CD4-positive, alpha-beta T cell treated with Interleukin-12 subunit alpha and Interleukin-12 subunit beta, for 1 hour (primary cell): ENCODE measurements at places on chromosomes 5 and 9.
A peak's percentile ranks its signal among the peaks of the same experiment; 100 is the strongest.

GRCh38 chr9:73202980-73203379, 51.3 kb downstream of the ANXA1 start:
- no peak for DNase-seq

DNA sequence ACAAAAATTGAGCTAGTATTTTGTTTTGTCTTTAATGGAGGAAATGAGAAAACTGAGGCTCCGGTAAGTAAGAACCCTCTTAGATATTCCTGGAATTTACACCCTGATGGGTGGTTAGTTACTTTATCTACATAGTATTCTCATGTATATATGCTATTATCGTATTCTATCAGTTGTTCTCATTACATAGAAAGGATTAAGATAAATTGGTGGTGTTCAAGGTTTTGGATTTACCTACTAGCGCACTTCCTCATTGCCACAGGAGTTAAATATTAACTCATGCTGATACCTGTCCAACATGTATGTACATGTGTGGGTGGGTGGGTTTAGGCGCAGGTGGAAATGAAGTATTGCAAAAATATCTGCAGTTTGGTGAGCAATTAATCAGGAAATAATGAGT, 61.1 kb upstream of the IFNE start:
- DNase-seq = no peak

- no peak for DNase-seq
Measured at GRCh38 chr5:129410488-129410887, 49.6 kb upstream of the ADAMTS19 start.

- no peak for DNase-seq
Measured at GRCh38 chr9:80934095-80934494, 755.3 kb downstream of the TLE1 start.

- peak; percentile 10 for DNase-seq
Measured at GRCh38 chr9:79701651-79702050, 129.9 kb downstream of the TLE4 start.

GRCh38 chr5:174852143-174852542, 127.8 kb downstream of the MSX2 start:
- no peak for DNase-seq

DNA sequence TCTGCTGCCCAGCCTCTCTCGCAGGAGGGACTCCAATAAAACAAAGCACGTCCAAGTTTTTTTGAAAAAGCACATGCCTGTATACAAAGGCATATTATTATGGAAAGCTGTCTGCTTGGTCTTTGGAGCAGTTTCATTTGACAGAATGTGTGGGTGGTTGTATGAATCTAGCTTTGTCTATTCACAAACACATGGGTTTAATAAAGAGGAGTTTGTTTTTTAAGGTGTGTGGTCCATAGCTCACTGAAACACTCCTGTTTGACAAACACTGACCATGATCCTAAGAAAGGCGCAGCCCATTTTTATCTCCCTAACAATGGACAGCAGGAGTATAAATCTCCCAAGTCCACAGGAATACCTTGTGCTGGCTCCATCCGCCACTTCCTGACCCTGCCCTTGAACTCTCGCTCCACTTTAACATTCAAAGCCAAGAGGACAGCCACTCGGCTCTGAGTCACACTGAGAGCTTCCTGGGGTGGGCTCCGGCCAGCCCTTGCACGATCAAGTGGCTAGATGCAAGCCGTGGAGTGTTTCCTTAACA, 371.9 kb downstream of the EBF1 start:
- no peak for DNase-seq

DNA sequence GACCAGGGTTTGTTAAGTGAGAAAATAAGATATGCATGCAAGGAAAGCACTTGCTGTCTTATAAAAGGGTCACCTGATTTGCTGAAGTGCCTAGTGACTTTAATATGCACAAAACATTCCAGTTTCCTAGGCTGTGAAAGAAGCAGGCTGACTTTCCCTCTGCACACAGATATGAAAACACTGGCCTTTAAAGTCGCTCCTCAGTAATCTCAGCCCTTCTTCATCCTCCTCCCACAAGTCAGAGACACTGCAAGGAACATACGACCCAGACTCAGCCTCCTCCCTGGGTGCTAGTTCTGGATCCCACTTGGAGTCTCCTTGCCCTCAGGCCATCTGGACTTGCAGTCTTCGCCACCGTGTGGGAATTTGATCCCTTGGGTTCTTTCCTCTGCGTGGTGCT, 166.1 kb downstream of the CFAP90 start:
- no peak for DNase-seq

GRCh38 chr9:123952641-123953495, 22.9 kb upstream of the DENND1A start:
- DNase-seq = no peak

DNA sequence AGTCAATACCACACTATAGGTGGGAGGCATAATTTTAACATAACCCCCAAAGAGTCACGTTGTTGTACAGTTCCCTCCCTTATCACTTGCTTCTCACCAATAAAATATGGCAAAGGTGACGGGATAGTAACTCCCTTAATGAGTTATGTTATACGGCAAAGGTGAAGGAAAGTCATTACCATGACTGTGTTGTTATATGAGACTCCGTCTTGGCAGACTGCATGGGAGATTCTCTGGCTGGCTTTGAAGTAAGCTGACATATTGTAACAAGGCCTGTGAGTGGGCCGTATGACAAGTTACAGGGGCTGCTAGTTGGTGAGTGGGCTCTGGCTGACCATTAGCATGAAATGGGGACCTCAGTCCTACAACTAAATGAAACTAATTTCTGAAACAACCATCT, 366.4 kb upstream of the FTMT start:
- no peak for DNase-seq

GRCh38 chr5:43037636-43038495, 2.3 kb downstream of the ANXA2R start:
- DNase-seq = peak; percentile 77

DNA sequence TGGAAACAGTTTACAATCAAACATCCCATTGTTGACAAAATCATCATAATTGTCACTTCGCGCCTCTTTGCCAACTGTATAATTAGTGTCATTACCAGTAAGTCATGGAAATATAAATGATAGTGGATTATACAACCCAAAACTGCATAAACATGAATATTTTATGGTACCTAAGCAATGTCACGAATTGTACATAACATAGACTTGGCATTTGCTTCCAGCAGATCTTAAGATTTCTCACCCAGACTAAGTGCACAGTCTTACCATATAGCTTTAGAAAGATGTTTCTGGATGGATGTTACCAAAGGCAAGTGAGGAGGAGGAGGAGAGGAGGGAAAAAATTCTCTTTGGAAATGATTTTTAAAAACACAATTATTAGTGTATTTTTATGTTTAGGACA, 113.4 kb upstream of the TAS2R1 start:
- no peak for DNase-seq

- no peak for DNase-seq
Measured at GRCh38 chr5:74266132-74266531, 374.4 kb downstream of the ENC1 start.

- DNase-seq = peak; percentile 51
Measured at GRCh38 chr5:135462304-135462703, 10.2 kb upstream of the TIFAB start.

DNA sequence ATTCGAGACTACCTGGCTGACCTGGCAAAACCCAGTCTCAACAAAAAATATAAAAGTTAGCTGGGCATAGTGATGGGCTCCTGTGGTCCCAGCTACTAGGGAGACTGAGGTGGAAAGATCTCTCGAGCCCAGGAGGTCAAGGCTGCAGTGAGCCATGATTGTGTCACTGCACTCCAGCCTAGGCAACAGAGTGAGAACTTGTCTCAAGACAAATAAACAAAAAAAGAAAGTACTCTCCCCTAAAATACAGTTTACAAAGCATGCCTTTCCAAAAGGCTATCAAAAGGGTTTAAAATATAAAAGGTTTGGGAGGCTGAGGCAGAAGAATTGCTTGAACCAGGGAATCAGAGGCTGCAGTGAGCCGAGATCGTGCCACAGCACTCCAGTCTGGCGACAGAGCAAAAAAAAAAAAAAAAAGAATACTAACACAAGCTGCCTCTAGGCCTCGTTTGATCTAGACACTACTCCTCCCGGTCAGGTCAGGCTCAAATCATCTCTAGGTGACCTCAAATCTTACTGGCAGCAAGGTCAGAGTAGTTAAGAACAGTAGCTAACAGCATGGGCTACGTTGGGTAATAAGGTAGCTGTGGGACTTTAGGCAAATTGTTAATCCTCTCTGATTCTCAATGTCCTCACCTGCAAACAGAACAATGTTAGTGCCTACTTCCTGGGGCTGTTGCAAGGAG, 9.3 kb downstream of the NAIF1 start:
- no peak for DNase-seq

- no peak for DNase-seq
Measured at GRCh38 chr9:7791394-7791793, 8.2 kb downstream of the DMAC1 start.

DNA sequence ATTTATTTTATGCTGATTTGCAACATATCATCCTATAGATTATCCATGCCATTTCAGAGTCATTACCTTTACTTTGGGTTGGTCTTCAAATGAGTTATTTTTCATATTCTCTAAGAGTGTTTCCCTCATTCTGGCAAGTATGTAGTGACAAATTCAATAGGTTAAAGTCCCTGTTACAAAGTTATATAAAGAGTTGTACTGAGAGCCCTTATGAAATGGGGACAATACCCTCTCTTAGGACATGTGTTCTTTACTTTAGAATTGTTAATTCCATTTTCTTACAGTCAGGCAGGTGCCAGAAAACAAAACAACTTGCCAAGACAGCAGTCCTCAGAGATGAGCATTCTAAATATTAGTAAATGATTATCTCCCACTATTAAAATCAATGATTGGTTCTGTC, 6.0 kb downstream of the ALDH1A1 start:
- no peak for DNase-seq

GRCh38 chr9:7782400-7783120, 17.0 kb downstream of the DMAC1 start:
- no peak for DNase-seq

GRCh38 chr9:38022995-38023394, 46.0 kb downstream of the SHB start:
- no peak for DNase-seq

DNA sequence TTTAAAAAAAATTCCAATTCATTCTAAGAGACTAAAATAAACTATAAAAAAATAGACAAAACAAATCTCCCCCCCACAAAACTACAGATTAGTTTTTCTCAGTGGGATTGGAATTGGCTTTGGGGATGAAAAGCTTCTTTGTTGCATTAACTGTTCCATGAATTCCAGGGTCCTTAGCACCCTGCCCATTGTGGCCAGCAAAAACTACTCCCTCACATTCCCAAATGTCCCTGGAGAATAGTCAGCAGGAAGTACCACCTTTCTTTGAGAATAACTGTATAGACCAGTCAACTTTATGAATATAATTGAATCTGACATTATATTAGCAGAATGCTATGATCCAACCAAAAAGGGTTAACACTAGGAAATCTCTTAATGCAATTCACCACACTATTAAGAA, 147.9 kb downstream of the LPAR1 start:
- no peak for DNase-seq

DNA sequence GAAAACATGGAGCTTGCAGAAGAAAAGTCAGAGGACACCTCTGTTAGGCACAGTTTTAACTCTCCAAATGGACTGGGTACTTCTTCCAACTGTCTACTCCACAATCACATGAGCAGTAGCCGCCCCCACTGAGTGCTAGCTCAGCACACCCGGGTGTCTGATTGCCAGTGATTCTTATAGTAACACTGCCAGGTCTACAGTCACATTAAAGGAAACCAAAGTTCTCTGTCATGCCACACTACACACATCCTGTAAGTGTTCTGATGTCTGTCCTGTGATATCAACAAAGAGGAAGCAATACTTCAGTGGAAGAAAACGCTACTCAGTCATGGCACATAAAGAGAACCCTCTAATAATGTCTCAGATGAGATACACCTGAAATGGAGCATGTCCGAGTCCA, at the start of gene HAVCR2:
Gene HAVCR2, minus strand, starts transcription at position 69 of the 400 bp plus-strand sequence. Its CDS starts 61 bp downstream, at position 8.
- DNase-seq = peak; percentile 57

GRCh38 chr5:74250304-74251102, 390.0 kb downstream of the ENC1 start:
- DNase-seq = no peak

DNA sequence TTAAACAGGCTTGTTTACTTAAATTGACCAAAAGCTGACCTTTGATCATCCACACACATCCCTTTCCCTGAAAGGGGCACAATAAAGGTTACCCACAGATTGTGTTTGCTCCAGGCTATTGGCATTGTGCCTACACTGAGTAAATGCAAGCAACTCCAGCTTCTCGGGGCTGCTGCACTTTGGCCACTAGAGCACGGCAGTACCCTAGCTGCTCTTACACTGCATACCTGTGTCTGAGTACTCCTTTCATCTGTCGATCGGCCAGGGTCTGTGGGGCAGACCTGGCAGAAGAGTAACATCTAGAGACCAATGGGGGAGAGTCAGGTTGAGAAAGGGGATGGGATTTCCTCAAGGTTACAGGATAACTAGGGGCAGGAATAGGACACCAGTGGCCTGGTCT, 281.9 kb upstream of the NMUR2 start:
- DNase-seq = no peak

DNA sequence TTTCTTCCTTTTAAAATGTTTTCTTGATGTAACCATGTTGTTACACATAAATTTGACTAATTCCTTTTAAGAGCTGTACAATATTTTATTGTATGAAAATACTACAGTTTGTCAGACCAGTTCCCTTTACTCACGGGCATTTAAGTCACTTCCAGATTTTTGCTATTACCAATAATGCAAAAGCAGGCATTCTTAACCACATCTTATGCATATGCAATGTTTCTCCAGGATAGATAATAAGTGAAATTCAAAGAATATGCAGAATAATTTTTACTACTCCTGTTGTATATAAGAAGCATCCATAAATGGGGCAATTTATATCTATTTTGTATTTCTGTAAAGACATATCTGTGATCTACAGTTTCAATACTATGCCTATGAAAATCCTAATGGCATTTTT, 77.3 kb downstream of the FNIP1 start:
- DNase-seq = no peak

DNA sequence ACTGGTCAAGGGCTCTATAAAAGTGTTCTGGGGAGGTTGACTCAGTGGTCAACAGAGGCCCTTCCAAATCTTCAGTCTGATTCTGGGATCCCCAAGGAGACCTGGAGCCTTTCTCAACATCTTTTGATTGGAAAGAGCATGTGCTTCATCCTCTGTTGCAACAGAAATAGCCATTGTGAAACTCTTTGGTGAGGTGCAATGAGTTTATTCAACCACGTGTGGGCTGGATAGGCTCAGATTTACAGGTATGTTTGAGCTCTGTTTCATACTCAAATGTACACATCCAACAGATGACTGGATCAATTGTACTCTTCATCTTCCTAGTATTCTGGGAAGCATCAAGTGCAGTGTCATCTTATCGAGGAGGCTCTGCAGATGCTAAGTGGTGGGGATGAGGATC, 60.5 kb downstream of the CTSL start:
- no peak for DNase-seq
